ENCODE measurements at places on chromosomes 1 and 21.
A peak's percentile ranks its signal among the peaks of the same experiment; 100 is the strongest.

GRCh38 chr1:2591233-2591580 is 4.6 kb downstream of the PRXL2B start:
- DNase-seq, result no peak

GRCh38 chr1:5551274-5551975 is 440.8 kb downstream of the NPHP4 start:
- DNase-seq, result no peak

- DNase-seq, result peak; percentile 84
Observed at GRCh38 chr1:26408604-26409003, 2.0 kb upstream of the LIN28A start.

DNA sequence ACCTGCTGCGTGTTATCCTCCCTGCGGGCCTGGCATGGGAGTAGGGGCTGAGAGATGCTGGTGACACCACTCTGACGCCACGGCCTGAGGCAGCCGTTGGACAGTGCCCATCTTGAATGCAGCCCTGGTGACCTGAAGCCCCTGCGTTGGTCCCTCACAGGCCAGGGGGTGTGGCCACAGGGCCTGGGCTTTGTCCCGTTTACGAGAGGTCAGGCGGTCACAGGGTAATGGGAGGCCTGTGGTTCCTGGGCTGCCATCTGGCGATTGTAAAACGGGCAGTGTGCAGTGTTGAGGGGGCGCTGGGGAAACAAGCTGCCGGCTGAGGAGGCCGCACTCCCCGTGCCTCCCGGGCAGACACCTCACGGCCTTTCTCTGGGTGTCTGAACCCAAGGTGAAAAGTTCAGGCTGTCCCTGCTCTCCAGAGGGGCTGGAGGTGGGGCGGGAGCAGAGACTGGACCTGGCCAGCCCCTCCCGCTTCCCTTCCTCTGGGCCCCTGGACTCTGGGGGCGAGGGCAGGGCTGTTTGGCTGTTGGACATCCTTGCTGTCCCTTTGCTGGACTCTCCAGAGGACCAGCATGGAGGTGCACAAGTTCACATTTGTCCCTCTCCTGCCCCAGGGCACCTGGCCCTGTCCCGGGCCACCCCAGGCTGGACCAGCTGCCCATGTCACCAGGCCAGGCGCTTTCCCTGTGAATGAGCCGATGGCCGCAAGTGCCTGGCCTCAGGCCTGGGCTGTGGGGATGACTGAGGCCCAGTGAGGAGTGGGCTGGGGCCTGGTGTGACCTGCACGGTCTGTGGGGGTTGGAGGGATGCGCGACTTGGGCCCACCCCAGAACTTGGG is 42.4 kb downstream of the SKI start:
- DNase-seq, result no peak

GRCh38 chr1:169890761-169891538 is 2.7 kb downstream of the SCYL3 start:
- DNase-seq, result peak; percentile 19

DNA sequence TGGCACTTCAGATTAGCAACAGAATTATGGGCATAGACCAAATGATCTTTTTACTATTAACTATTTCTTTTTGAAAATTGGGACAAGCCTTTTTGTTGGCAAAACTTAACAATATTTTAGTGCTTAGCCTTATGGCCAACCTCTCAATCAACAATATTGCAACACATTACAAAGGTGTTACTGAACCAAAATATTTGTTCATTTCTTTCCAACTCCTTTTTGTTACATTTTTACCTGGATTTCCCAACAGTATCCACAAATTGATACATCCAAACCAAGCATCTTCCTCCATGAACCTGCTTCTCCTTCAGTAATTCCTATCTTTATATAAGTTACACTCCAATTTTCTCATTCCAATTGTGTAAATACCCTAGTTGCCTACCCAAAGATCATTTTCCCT is 1.5 kb upstream of the AMPD1 start:
- DNase-seq, result no peak

- no peak for DNase-seq
Observed at GRCh38 chr1:239997160-239997514, 94.5 kb upstream of the FMN2 start.

- DNase-seq, result no peak
Observed at GRCh38 chr1:199723250-199723956, 304.1 kb upstream of the NR5A2 start.

- DNase-seq, result peak; percentile 34
Observed at GRCh38 chr1:3467096-3468036, 12.9 kb downstream of the ARHGEF16 start.

DNA sequence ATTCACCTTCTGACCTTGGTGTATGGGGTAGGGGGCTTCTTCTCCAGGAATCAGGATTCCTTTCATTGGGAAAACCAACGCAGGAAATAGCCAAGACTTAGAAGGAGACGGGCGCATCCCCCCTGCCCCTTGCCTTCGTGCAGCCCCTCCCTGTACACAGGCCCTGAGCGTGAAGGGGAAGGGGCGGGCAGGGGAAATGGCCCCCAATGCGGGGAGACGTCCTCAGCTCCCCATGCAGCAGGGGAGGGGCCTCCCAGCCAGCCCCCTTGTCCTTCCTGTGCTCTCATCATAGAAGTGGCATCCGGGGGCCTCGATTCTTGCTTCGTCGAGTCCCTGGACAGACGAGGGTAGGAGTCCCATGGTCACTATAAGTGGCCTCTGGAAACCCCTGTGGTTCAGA is 116.9 kb downstream of the AJAP1 start:
- DNase-seq, result no peak

- no peak for DNase-seq
Observed at GRCh38 chr21:41763398-41763931, 3.4 kb downstream of the RIPK4 start.

- peak; percentile 87 for DNase-seq
Observed at GRCh38 chr1:59707178-59707791, 107.5 kb upstream of the HOOK1 start.

GRCh38 chr1:56330391-56331026 is 248.9 kb downstream of the PLPP3 start:
- peak; percentile 62 for DNase-seq

DNA sequence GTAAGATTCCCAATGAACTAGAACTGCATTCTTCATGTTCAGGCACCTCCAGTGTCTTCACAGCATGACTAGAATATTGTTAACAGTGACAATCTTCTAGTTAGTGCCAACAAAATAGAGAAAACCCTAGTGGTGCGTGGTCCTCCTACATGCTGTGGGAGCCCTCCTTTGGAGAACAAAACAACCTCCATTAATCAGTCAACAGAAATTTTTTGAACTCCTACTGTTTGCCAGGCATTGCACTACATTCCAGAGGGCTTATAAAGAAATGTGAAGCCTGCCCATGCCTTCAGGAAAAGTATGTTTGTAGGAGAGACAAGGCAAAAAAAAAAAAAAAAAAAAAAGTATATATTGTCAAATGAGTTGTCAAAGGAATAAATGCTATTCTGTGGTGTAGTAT is 252.7 kb downstream of the LRRC40 start:
- no peak for DNase-seq

GRCh38 chr1:47991673-47992072 is 5.5 kb downstream of the TRABD2B start:
- no peak for DNase-seq

DNA sequence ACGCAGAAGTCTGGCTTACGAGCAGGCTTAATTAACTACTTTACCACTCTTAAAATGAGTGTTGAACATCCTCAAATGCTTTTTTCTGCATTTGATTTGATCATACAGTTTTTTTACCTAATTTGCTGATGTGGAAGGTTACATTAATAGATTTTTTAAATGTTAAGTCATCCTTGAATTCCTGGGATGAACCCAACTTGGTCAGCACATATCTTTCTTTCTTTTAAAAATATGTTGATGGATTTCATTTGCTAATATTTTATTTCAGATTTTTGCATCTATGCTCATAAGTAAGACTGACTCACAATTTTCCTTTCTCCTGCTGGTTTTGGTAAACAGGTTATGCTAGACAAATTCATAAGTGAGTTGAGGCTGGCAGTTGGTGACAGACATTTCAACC is 82.9 kb downstream of the LHX4 start:
- DNase-seq, result no peak

- DNase-seq, result peak; percentile 11
Observed at GRCh38 chr1:13228343-13228781, 2.4 kb upstream of the PRAMEF18 start.

DNA sequence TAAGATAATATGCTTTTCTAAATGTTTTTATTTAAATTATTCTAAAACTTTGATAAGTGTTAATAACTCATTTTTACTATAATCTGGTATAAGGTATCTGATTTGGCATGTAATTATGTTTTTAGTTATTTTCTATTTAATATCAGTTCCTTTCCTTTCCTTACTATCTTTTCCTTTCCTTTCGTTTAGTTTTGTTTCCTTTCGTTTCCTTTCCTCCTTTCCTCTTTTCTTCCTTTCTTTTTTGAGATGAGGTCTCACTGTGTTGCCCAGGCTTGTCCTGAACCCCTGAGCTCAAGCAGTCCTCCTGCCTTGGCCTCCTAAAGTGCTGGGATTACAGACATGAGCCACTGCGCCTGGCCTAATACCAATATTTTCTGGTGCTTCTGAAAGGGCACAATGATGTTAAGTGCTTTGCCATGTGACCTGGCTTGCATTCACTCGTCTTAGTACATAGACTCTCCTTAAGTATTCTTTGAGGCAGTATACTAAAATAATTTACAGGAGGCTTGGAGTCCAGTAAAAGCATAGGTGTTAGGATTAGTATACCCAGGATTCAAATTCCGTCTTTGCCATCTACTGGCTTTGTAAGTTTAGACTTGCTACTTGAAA is 18.7 kb downstream of the MIER1 start:
- DNase-seq, result no peak

GRCh38 chr1:224747578-224747977 is 131.5 kb downstream of the CNIH3 start:
- peak; percentile 77 for DNase-seq

DNA sequence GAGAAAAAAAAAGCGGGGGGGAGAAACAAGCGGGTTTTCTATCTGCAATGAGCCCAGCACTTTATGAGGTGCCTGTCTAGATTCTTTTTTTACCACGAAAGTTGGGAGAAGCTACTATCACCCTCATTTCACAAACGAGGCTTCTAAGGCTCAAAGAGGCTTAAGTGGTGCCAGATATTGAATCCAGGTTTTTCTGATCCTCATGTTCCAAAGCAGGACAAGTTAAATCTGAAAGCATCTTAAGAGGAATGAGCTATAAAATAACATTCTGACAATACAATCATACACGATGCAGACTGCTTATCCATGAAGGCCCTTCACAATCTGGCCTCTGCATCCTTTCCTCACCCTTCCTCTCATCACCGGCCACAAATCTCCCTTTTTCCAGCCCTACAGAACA is 549.1 kb downstream of the SMYD3 start:
- no peak for DNase-seq

- no peak for DNase-seq
Observed at GRCh38 chr1:219215477-219215876, 41.8 kb downstream of the LYPLAL1 start.

- DNase-seq, result no peak
Observed at GRCh38 chr1:57040811-57041210, 75.0 kb upstream of the C8B start.

DNA sequence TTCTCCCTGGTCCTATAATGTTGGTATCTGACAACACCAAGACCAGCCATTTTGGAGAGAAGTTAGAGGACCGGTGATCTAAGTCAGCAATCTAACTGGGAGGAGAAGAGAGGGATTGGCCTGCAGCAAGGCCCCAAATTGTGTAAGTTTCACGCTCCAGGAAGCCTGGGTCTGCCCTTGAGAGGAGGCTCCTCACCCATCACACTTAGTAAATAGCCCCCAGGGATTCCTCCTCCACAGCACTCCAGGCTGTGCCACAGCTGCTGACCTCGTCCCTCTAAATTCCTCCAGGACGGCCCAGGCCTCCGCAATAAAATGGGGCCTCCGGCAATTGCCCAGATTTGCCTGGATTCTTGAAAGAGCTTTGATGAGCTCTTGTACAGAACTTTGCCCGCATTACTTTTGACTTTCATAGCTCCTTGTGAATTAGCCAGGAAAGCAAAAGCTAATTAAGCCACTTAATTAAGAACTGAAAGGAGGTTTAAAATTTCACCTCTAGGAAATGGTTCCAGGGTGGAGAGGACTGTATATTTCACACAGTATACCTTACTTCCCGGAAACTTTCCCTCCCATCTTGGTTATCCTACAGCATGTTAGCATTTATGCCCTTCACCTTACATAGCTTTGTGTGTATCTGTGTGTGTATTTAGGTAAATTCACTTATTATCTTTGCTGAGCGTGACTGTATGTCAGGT is 90.5 kb downstream of the LAMC2 start:
- DNase-seq, result no peak

DNA sequence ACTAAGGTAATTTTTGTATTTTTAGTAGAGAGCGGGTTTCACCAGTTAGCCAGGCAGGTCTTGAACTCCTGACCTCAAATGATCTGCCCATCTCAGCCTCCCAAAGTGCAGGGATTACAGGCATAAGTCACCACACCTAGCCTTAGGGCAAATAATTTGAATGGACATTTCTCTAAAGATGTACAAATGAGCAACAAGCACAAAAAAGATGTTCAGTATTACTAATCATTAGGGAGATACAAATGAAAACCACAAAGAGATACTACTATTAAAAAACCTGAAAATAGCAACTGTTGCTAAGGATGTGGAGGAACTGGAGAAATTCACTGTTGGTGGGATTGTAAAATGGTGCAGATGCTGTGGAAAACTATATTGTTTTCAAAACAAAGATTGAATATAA is 79.1 kb downstream of the GABPA start:
- DNase-seq, result peak; percentile 7

- DNase-seq, result no peak
Observed at GRCh38 chr21:17552410-17552809, 39.6 kb downstream of the CXADR start.

DNA sequence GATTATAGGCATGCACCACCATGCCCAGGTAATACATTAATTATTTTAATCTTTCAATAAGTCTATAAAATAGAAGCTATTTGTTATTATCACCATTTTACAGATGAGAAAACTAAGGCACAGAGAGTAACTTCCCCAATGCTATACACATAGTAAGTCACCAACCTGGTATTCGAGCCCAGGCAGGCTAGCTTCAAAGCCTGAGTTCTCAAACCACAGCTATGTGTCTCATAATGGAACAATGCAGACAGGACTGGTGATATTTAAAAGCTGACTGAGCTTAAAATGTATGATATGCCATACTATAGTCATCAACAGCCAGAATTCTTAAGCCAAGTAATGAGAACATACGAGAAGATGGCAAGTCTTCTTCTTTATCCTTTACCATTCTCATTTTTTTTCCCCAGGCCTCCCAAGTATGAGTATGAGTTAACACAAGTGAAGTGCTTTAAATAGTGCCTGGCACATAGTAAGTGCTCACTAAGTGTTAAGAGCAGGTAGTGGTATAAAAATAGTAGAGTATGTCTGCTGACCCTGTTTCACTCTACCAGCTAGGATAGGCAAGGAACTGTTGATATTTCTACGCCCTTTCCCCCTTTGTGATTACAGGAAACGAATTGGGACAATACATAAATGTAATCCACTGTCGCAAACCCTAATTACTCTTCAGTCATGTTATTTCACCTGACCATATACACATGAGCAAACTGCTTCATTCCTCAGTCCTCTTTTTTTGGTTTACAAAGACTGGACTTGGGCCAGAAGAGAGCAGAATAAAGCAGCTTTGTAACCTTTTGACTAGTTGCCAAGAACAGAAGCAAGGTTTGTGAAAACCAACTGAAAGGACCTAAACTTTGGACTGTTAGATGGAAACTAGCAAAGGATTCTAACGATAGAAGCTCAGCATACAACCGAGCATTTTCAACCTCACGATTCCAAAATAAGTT is 9.5 kb downstream of the EYA3 start:
- DNase-seq, result peak; percentile 33

GRCh38 chr1:31505911-31506497 is 70.3 kb upstream of the TINAGL1 start:
- DNase-seq, result peak; percentile 93

GRCh38 chr1:66809245-66809644 is 8.2 kb upstream of the INSL5 start:
- no peak for DNase-seq

- DNase-seq, result no peak
Observed at GRCh38 chr1:10537082-10537766, 62.5 kb downstream of the PEX14 start.
